Vein endothelial cell (primary cell): ENCODE measurements at places on chromosomes 7 and 10. TPM values are rescaled to one million over a fixed set of nuclear protein-coding genes. Genes with fewer than 3 reads are reported as not detected.

Gene ATG9B
- total RNA-seq: under 0.01 and 0.10 TPM in 2 replicates

Gene DNTT
- not detected in 2 replicates for total RNA-seq

Gene C10orf95
- not detected in 2 replicates for total RNA-seq

Gene AKR1C3
- total RNA-seq: 60.4 and 69.1 TPM in 2 replicates

Gene MAGI2
- total RNA-seq: 4.5 and 5.9 TPM in 2 replicates

Gene PFKFB3
- 30.9 and 36.9 TPM in 2 replicates for total RNA-seq

Gene SAMD9
- 11.1 and 11.2 TPM in 2 replicates for total RNA-seq

Gene SHOC2
- total RNA-seq: 44.4 and 55.7 TPM in 2 replicates

Gene R3HCC1L
- total RNA-seq: 11.4 and 13.1 TPM in 2 replicates

Gene PPA1
- 182 and 187 TPM in 2 replicates for total RNA-seq

Gene LIPA
- total RNA-seq: 23.8 and 40.4 TPM in 2 replicates

Gene SPDYE8
- not detected in 2 replicates for total RNA-seq

Gene HABP2
- under 0.01 TPM in 1 of 2 replicates, not detected in the other for total RNA-seq

Gene SPDYE5
- not detected in 2 replicates for total RNA-seq

Gene AKR1B1
- total RNA-seq: 82.0 and 99.2 TPM in 2 replicates

Gene LIPJ
- total RNA-seq: under 0.01 TPM in 1 of 2 replicates, not detected in the other

Gene CYP2E1
- total RNA-seq: 0.76 and 1.3 TPM in 2 replicates

Gene VAX1
- not detected in 2 replicates for total RNA-seq

Gene PTER
- 5.3 and 6.9 TPM in 2 replicates for total RNA-seq

Gene CPN1
- total RNA-seq: not detected in 2 replicates

Gene CPVL
- total RNA-seq: 0.48 TPM in 1 of 2 replicates, not detected in the other

Gene FAM180A
- not detected in 2 replicates for total RNA-seq

Gene FAM25G
- not detected in 2 replicates for total RNA-seq

Gene ITGB8
- total RNA-seq: 7.2 and 9.8 TPM in 2 replicates

Gene MNX1
- not detected in 2 replicates for total RNA-seq

Gene IRF5
- total RNA-seq: 0.65 and 0.67 TPM in 2 replicates

Gene MET
- 103 and 106 TPM in 2 replicates for total RNA-seq

Gene MPLKIP
- 20.6 and 29.6 TPM in 2 replicates for total RNA-seq

Gene OR6B1
- total RNA-seq: not detected in 2 replicates
